Right atrium auricular region (tissue), 2 donors: ENCODE measurements at places on chromosomes 5 and 9. TPM values are rescaled to one million over a fixed set of nuclear protein-coding genes. Genes with fewer than 3 reads are reported as not detected.

NDFIP1 gene
- total RNA-seq = 75.0 TPM

DNA sequence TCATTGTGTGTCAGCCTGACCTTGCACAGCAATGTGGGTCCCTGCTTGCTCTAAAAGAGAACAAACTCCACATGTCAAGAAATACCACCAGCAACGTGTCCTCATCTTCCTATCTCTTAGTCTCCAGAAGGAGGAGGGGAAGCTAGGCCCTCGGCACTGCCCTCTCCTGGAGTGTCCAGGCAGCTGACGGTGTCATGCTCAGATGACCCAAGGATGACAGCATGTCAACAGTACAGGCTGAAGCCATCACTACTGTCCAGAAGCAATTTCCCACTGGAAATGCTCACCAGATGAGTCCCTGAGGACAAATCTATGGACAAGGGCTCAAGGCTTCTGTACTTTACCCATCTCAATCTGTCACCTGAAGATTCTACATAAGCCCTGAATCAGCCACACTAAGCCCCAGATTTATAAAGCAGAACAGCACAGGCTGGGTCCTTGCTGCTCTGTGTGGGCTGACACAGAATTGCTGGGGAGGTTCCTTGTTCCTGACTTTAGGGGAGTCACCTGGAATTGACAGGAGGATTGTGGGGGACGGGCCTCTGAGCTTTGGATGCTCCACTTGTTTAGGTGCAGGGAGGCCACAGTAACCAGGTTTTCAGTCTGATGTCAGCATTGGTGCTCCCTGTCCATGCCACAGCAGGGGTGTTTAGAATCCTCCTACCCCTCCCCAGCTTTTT lies 210.2 kb downstream of the DAB2IP start:
- DNase-seq = peak; percentile 68

DNA sequence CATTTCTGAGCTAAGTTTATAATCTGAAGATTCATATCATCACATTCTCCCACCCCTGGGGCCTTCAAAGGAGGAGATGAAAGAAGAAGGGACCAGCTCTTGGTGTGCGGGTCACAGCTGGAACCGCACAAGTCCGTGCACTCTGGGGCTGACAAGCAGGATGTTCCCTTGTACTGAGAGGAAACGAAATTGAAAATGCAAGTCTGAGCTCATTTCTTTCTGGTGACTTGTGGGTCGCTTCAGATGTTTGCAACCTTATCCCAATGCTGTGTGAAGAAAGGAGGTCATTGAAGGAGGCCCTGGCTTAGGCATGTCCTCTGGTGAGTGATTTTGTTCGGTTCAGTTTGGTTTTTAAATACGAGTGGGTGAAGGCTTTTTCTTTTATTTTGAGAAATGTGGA lies 59.6 kb downstream of the C9orf152 start:
- no peak for DNase-seq

DNA sequence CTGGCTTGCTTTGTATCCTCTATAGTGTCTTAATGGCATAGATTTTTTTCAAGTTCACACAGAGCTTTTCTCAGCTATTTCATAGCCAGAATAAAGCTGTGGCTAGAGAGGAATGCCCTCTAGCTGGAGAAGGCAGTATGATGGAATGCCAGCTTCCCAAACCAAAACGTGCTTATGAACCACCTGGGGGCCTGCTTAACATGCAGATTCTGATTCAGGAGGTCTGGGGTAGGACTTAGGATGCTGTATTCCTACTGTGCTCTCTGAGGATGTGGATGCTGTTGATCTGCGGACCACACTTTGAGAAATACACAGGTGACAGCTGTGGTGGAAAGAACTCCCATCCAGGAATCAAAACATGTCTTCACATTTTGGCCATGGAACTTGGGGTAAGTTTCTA lies 49.9 kb upstream of the DPYSL3 start:
- DNase-seq = no peak

- no peak for DNase-seq
These were observed 147.3 kb downstream of the OSTF1 start for GRCh38 chr9:75235632-75236031.

GRCh38 chr5:114407783-114408182 lies 45.9 kb downstream of the KCNN2 start:
- DNase-seq = no peak

DNA sequence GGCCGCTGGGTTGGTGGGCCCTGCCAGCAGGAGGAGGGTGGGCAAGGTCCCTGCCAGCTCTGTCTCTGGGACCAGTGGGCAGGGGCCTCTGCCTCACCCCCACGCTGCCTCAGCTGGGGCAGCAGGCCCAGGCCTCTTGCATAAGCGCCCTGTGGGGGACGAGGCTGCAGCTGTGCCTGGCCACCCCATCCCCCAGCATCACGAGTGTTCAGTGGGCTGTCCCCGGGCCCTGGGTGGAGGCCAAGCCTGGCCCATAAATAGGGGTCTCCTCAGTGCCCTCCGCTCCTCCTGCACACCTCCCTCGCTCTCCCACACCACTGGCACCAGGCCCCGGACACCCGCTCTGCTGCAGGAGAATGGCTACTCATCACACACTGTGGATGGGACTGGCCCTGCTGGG lies at the start of gene PTGDS:
Gene PTGDS (plus strand): TSS at position 282 of the 400 bp plus-strand sequence. CDS start 75 bp downstream, at position 357.
- DNase-seq = no peak

ABL1 gene
- 38.9 TPM for total RNA-seq

GHR gene
- 10.9 TPM for total RNA-seq

GRCh38 chr5:17813214-17813613 lies 179.0 kb downstream of the TAF11L14 start:
- DNase-seq = no peak

OLFM1 gene
- 7.6 TPM for total RNA-seq

- DNase-seq = no peak
These were observed 179.1 kb upstream of the RAI14 start for GRCh38 chr5:34476941-34477565.

F2R gene
- total RNA-seq = 46.7 TPM

GRCh38 chr5:177220576-177220975 lies 82.9 kb downstream of the RAB24 start:
- no peak for DNase-seq

FGF18 gene
- total RNA-seq = 2.7 TPM

- DNase-seq = no peak
These were observed 41.3 kb downstream of the NPR3 start for GRCh38 chr5:32752411-32752810.

LEAP2 gene
- not detected for total RNA-seq

GRCh38 chr9:4287886-4288588 lies 11.8 kb downstream of the GLIS3 start:
- no peak for DNase-seq

DNA sequence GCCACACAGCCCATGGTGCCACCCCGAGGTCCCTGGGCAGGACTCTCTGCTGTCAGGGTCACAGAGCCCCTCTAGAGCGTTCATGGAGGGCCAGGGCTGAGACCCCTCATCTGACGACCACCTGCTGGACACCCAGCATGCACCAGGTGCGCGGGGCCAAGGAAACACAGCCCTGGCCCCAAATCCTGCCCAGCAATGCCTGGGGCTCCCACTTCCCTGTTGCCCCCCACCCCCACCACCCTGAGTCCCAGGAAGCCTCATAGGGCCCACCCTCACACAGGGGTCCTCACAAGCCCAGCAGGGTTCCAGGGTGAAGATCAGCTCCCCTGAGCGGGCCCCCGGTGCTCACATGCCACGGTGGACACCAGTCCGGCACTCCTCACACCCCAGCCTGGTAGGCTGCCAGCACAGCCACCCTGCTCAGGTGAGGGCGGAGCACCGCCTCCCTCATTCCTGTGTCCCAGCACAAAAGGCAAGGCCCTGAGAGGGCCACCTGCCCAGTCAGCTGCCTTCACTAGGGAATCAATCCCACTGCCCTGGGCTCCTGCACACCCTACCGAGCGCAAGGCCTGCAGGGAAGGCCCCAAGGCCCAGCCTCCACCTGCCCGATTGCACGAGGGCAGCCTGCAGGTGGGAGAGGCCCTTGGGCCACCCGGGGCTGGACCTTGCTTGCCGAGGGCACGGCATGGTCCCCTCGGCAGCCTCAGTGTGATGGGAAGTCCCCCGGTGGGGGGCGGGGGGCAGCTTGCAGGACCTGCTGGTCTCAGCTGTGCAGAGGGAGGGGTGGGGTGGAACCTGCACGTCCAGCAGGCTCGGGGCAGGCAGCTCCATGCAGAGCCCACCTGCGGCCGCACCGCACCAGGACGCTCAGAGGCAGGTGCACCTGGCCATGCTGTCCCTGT lies 56.4 kb upstream of the UBAC1 start:
- DNase-seq = no peak

LCP2 gene
- total RNA-seq = 6.5 TPM

GRCh38 chr5:38321978-38322377 lies 63.6 kb downstream of the EGFLAM start:
- no peak for DNase-seq

- no peak for DNase-seq
These were observed 409.3 kb downstream of the ADGRV1 start for GRCh38 chr5:90967851-90968250.

DNA sequence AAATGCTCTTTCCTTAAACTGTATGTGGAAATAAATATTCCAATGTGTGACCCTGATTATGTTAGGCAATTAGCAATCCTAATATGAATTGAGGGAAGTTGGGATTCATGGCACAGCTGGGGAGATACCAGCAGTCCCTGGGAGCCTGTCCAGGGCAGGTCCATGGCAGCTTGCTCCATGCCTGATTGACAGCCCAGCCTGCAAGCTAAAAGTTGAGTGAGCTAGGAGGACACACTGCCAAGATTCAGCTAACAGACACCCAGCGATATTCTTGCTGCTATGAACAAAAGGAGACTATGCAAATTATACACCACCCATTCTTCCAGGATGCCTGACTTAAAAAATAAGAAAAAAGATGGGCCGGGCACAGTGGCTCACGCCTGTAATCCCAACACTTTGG lies 6.2 kb downstream of the TGFBI start:
- no peak for DNase-seq

GRCh38 chr5:130995254-130995515 lies 169.9 kb downstream of the HINT1 start:
- no peak for DNase-seq

DNA sequence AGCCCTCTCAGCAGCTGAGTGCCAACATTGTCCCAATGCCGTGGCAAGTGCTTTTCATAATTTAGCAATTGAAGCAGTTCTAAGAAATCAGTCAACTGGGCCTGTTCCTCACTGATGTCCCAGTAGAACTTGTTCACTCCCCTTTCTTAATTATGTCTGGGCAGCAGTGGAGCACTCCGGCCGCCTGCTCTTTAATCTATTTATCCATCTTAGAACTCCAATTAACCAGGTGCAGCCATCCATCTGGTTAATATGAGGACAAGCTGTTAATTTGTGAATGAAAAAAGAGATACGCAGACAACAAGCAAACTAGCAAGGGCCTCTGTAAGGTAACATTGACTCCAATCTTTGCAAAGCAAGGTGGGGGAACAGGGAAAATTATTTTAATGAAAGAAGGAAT lies 39.4 kb downstream of the MAT2B start:
- no peak for DNase-seq

- DNase-seq = no peak
These were observed 439.1 kb downstream of the DMAC1 start for GRCh38 chr9:7360513-7360912.

DNA sequence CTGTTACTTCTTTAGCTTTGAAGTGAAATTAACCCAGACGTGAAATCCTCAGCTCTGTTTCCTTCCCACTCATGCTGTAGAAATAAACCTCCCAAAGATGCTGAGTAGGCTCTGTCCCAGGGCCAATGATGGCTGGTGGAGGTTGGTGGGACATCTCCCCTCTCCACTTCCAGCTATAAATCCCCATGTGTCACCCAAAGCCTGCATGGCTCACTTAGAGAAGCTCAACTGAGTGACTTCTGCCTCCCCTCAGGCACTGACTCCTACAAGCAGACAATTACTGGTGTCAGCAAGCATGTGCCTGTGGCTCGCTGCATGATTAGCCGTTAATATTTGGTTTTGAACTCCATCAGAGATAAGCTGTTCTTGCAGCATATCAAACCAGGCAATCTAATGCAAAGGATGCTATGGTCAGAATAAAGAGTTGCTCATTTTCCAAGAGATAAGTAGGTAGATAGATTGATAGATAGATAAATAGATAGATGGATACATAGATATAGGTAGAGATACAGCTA lies 569.5 kb upstream of the WWC1 start:
- DNase-seq = no peak

GRCh38 chr5:31638748-31639418 lies at the start of gene PDZD2:
Gene PDZD2, plus strand, starts transcription at chr5:31639131.
- DNase-seq = peak; percentile 70

- no peak for DNase-seq
These were observed 19.0 kb downstream of the TMEM8B start for GRCh38 chr9:35847792-35848572.

DNA sequence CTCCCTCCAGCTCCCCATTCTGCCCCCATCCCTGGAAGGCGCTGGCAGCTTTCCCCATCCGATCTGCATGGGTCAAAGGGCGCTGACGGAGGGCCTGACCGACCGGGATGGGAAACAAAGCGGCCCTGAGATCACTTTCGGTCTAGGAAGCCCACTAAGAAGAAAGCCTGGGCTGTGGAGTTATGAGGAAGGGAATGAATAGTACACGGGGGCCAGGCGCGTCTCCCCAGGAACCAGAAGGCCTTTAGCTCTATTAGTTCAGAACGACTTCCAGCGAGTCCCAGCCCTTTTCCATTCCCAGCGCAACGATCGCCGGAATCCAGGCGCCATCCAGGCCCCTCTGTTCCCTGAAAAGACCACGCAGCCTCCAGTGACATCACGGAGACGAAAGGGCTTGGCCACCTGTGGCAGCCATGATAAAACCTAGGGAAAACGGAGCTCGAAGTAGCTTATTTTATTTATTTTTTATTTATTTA lies 70.1 kb upstream of the CCDC180 start:
- DNase-seq = no peak

PHF24 gene
- 0.67 TPM for total RNA-seq

- no peak for DNase-seq
These were observed 194.2 kb downstream of the NSG2 start for GRCh38 chr5:174239718-174240117.

DNA sequence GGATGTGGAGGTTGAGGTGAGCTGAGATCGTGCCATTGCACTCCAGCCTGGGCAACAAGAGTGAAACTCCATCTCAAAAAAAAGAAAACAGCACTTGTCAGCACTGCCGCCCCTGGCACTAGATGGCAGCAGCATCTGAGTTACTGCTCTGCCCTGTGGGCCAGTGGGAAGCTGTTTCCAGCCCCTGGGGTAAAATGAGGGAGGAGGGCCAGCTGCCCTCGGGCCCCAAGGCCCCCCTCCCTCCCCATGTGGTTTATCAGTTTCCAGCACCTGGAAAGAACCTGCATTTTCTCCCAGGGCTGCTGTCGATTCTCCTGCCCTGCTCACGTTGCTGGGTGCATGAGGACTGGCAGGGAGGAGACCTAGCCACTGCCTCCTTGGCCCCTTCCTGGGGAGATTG lies 13.2 kb upstream of the CEL start:
- DNase-seq = no peak
